ENCODE measurements at places on chromosomes 12 and 14.

- no peak for DNase-seq
Observed at GRCh38 chr14:105015242-105015641, 5.6 kb downstream of the CDCA4 start.

GRCh38 chr12:42217656-42218055 lies 20.4 kb downstream of the YAF2 start:
- no peak for DNase-seq

- no peak for DNase-seq
Observed at GRCh38 chr14:59057551-59057950, 130.9 kb upstream of the DAAM1 start.

GRCh38 chr14:99689266-99690236 lies 5.5 kb downstream of the CYP46A1 start:
- DNase-seq, result no peak

- no peak for DNase-seq
Observed at GRCh38 chr14:92582706-92583452, 69.3 kb downstream of the RIN3 start.

DNA sequence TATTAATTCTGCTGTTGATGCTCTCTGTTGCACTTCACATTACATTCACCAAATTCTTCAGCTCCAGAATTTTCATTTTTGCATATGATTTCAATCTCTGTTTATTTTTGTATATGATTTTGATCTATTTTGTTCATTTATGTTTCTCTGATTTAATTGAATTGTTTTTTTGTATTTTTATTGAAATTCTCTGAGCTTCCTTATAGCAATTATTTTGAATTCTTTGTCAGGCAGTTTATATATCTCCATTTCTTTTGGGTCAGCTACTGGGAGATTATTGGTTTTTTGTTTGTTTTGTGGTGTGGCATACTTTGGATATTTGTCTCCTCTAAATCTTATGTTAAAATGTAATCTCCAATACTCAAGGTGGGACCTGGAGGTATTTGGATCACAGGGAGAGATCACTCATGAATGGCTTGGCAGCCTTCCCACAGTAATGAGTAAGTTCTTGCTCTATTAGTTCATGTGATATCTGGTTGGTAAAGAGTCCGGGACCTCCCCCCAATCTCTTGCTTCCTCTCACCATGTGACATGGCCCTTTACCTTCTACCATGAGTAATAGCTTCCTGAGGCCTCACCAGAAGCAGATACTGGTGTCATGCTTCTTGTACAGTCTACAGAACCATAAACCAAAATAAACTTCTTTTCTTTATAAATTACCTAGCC lies 8.7 kb upstream of the TCL1A start:
- DNase-seq, result no peak

DNA sequence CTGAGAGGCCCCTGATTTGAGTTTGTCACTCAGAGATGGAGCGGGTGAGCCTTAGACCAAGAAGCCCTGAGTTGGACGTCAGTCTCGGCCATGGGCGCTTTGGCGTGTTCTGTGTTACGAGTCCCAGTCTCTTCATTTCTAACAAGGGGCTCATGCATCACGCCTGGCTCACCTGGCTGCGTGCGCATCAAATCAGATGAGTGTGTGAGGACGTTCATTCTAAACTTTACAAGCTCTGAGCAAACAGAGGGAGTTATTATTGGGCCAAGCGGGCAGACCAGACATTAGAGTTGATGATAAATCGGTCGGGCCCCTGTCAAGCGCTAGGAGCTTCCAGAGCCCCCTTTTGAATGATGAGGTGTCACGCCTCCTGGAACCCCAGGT lies 117.2 kb downstream of the CALM1 start:
- no peak for DNase-seq

- no peak for DNase-seq
Observed at GRCh38 chr12:120061575-120062214, 54.9 kb downstream of the RAB35 start.

DNA sequence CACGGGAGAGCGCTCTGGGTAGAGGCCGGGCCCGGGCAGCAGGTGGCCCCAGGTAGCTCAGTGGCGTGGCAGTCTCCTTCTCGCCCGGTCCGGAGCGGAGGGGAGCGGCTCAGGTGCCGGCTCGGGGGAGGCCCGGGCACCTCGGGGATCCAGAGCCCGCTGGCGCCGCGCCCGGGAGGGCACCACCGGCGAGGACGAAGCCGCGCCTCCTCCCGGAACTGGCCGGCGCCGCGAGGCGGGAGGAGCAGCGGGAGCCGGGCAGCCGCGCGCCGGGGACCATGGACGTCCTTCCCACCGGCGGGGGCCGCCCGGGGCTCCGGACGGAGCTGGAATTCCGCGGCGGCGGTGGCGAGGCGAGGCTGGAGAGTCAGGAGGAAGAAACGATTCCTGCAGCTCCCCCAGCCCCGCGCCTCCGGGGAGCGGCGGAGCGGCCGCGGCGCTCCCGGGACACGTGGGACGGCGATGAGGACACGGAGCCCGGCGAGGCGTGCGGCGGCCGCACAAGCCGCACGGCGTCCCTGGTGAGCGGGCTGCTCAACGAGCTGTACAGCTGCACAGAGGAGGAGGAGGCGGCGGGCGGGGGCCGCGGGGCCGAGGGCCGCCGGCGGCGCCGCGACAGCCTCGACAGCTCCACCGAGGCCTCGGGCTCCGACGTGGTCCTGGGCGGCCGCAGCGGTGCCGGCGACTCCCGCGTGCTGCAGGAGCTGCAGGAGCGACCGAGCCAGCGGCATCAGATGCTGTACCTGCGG lies 21.5 kb upstream of the GNS start:
- no peak for DNase-seq

- no peak for DNase-seq
Observed at GRCh38 chr14:39469094-39469710, 37.0 kb upstream of the FBXO33 start.

- DNase-seq, result no peak
Observed at GRCh38 chr12:46459861-46460545, 87.4 kb upstream of the SLC38A2 start.

- DNase-seq, result no peak
Observed at GRCh38 chr14:65117769-65118745, 15.7 kb upstream of the MAX start.

- DNase-seq, result no peak
Observed at GRCh38 chr14:103855734-103856095, 8.3 kb upstream of the PPP1R13B start.

DNA sequence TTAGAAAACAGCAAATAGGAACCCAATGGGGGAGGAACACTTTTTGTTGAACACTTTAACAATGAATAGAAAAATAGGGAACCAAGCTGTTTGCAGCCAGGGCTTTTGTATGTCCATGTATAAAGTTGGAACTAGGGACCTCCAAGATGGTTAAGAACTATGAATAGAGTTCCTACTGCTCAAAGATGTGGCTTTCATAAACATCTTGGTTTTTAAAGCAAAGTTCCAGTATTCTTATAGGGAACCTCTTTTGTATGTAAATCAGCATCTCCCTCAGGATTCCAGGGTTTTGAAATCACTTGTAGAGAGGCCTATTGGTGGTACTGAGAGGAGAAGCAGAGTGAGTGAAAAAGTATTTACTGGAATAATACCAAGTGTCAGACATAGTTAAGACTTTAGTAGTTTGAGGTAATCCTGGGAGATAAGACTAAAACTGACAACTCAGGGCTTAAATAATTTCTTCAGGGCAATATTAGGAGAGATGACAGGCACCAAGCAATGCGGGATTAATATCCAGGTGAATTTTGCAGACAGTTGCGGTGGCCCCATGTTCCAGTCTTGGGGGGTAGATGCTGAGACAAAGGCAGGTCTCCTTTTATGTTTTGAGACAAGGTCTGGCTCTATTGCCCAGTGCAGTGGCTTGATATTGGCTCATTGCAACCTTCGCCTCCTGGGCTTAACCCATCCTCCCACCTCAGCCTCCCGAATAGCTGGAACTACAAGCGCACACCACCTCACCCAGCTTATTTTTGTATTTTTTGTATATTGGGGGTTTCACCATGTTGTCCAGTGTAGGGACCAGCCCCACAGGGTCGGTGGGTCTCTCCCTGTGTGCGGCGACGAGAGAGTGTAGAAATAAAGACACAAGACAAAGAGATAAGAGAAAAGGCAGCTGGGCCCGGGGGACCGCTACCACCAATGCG lies 10.4 kb upstream of the EID3 start:
- no peak for DNase-seq

GRCh38 chr14:22872833-22873520 lies 1.4 kb downstream of the LRP10 start:
- DNase-seq, result no peak

DNA sequence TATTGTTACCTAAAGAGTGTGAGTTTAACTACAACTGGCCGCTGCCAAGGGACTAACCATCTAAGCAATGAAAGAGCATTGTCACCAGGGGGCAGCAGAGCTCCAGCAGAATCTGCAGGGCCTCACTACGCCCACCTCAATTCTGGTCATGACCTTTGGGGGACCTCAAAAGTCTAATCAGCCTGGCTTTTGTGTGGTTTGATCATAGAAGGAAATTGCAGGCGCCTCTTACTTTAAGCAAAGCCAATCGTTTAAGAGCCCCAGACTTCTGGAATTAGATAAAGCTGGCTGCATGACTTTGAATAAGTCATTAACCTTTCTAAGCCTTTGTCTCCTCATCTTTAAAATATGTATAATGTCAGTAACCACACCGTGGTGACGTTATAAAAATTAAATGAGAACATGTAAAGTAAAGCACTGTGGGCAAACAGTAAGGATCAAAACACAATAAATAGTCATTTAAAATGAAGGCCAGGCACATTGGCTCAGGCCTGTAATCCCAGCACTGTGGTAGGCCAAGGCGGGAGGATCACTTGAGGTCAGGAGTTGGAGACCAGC lies 58.6 kb downstream of the TBX3 start:
- peak; percentile 81 for DNase-seq

- DNase-seq, result no peak
Observed at GRCh38 chr12:39620659-39621658, 1.4 kb upstream of the ABCD2 start.

GRCh38 chr12:115998119-115998633 lies 279.3 kb downstream of the MED13L start:
- DNase-seq, result peak; percentile 25

DNA sequence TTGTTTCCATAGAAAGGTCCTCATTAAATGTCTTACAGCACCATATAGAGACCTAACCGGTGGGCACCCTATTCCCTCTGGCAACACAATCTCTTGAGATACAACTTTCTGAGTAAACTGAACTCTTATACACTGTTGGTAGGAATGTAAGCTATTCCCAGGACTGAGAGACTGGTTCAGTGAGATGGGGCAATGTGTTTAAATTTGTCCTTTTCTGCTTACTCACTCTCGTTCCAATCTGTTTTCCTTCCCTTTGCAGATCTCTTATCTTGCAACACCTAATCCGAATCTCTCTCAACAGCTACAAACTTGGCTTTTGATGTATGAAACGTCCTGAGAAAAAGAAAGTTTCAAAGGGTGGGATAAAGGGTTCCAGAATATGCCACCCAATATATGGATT lies 26.1 kb upstream of the ETV6 start:
- DNase-seq, result no peak

GRCh38 chr12:101021911-101022388 lies 188.1 kb downstream of the SLC5A8 start:
- no peak for DNase-seq

- no peak for DNase-seq
Observed at GRCh38 chr14:88683119-88683518, 109.6 kb downstream of the EML5 start.

- no peak for DNase-seq
Observed at GRCh38 chr14:24390701-24391468, 7.9 kb upstream of the NYNRIN start.

DNA sequence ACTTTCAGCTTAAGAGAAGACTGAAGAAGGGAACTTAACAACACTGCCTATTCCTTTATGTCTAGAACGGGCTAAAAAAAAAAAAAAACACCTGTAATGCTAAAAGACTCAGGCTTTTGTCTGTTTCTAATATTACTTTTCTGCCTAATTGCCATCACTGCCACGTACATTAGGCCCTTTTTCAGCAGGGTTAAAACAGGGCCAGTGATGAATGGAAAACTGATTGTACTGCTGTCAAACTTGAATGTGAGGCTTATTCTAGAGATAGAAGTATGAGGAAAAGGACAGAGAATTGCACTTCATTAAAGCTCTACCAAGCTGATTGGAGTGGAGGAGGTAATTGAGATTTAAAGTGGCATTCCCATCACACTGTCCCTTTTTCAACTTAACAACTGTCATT lies 535.8 kb downstream of the PRKD1 start:
- DNase-seq, result no peak

DNA sequence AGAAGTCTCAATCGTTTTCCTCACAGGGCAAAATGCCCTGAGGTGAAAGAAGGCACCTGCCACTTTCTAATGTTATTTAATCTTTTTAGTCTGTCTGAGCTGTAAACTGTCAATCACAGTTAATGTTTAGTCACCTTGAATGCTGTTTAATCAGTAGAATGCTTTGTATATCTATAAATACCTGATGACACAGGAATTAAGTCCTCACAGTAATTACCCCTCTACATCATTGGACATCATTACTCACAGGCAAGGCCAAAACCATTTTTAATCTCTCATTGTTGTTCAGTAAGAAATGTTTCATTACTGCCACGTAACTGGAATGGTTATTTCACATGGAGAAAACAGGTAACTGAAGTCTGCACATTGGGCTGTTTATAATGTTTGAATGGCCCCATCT lies 178.8 kb downstream of the EXOC5 start:
- no peak for DNase-seq

- no peak for DNase-seq
Observed at GRCh38 chr14:101627915-101628262, 66.6 kb downstream of the DIO3 start.

DNA sequence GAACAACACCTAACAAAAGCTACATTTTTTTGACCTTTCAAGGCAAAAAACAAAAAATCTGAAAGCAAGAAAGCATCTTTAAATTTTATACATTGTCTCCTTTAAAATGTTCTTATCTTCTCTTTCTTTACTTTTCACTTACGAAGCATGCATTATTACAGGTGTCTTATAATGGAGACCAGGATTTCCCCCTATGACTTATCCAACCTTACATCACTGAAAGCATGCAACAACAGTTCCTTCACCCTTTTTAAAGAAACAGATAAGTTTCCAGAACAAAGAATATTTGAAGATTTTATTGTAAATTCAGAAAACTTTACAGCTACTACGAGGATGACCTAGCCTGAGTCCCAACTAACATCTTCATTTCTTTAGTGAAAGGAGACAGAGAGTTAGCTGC lies 277.2 kb downstream of the AKAP6 start:
- DNase-seq, result no peak

DNA sequence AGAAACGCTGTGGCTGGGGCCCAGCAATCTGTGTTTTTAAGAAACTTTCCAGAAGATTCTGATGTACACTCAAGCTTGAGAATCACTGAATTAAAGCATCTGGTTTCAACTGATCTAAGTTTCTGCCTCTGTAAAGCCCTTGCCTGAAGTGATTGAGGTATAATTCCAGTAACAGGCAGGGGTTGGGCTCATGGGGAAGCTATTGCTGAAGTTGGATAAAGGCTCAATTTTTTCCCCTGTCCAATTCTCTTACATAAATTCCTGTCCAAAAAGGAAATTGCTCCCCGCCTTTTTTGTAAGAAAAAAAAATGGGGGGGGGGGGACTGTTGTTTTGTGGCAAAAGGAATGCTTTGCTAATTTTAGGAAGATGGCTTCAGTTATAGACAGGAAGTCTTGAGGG lies 337.4 kb downstream of the NUAK1 start:
- DNase-seq, result no peak

- peak; percentile 35 for DNase-seq
Observed at GRCh38 chr14:75147423-75148071, 20.7 kb upstream of the NEK9 start.

- DNase-seq, result no peak
Observed at GRCh38 chr14:61140271-61140670, 140.9 kb downstream of the TMEM30B start.
